ENCODE measurements at places on chromosomes 12 and 14.

GRCh38 chr14:98741523-98741922 lies 530.5 kb downstream of the BCL11B start:
- DNase-seq = no peak

- DNase-seq = no peak
Observed at GRCh38 chr14:50666772-50667683, 1.1 kb downstream of the SAV1 start.

GRCh38 chr12:97093187-97093683 lies 186.2 kb downstream of the NEDD1 start:
- no peak for DNase-seq

- peak; percentile 69 for DNase-seq
Observed at GRCh38 chr14:61562321-61563161, 132.8 kb upstream of the HIF1A start.

GRCh38 chr14:95523051-95523814 lies 6.8 kb upstream of the SYNE3 start:
- DNase-seq = peak; percentile 72

DNA sequence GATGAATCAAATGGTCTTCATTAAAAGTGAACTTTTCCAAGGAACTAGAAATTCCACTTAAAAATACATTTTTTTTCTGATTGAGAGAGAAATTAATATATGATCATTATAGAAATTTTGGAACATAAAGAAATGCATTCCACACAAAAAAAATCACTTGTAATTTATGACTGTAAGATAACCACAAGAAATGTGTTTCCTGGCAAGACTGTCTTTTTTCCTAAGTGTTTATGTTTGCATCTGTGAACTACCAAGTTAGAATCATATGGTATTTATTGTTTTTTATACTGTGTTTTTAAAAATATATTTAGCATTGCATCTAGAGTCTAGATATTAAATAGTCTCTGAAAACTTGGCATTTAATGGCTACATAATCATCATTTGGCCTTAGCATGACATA lies 726.8 kb downstream of the BCL11B start:
- no peak for DNase-seq

GRCh38 chr12:100778967-100779590 lies 15.5 kb upstream of the ANO4 start:
- DNase-seq = no peak

DNA sequence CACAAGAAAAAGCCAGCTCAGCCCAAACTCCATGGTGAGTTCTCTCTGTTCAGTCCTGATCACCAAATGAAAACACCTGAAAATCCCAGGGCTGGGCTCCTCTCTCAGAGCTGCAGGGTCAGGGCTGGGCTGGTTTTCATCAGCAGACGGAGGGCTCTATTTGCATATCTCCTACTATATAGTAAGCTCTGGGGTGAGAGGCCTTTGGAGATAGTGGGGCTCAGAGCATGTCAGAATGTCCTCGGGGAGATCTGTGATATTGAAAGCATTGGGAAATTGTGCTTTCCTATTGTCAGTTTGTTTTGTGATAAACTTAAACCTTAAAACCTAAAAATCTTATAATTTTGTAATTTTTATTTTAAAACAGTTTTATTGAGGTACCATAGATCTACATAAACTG lies 742.6 kb downstream of the TMEM121 start:
- no peak for DNase-seq

DNA sequence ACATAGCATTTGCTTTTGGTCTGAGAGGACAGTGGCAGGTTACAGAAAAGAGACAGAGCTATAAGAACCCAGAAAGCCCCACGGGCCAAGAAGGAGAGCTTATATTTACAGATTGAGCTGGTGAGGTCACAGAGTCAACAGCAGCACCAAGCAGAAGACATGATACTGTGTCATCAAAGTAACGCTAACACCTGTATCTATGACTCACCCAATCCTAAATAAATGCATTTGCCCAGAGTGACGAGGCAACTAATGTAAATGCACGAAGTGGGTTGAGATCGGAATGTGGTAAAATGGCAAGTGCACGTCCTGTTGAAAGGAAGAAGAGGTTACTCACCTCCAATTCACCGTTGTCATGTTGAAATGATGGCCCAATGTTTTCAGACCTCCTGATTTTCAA lies 6.7 kb upstream of the CD163L1 start:
- no peak for DNase-seq

- no peak for DNase-seq
Observed at GRCh38 chr12:12682284-12682683, 13.7 kb downstream of the GPR19 start.

GRCh38 chr12:52909331-52909730 lies 4.5 kb upstream of the KRT8 start:
- DNase-seq = no peak

GRCh38 chr12:106048676-106049075 lies 90.1 kb downstream of the NUAK1 start:
- DNase-seq = no peak

DNA sequence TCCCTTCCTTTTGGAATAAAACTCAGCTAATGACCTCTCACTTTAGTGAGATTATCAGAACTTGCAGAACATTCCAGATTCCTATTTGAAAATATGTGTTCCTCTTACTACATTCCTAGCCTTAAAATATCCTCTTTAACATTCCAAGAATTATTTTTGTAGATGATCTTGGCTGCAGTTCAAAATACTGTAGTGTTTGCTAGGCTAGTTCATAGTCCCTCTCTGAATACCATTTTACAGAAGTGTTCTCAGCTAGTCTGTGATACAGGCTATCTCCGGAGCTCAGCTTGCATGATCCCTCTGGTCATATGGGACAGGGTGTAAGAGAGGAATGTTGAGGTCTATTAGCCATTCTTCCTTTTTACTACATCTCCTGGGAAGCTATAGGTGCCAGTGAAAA lies 17.6 kb upstream of the GPR33 start:
- DNase-seq = no peak

DNA sequence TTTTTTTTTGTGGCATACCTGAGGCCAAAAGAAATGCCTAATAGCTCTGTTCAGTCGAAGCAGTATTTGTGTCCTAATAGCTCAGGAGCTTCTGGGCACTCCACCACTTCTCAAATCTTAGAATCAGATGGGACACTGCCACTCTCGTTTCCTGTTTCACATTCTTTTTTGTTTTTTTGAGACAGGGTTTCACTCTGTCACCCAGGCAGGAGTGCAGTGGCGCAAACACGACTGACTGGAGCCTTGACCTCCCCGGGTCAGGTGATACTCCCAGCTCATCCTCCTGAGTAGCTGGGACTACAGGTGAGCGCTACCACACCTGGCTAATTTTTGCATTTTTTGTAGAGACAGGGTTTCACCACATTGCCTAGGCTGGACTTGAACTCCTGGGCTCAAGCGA lies 52.7 kb downstream of the SPPL3 start:
- DNase-seq = no peak

DNA sequence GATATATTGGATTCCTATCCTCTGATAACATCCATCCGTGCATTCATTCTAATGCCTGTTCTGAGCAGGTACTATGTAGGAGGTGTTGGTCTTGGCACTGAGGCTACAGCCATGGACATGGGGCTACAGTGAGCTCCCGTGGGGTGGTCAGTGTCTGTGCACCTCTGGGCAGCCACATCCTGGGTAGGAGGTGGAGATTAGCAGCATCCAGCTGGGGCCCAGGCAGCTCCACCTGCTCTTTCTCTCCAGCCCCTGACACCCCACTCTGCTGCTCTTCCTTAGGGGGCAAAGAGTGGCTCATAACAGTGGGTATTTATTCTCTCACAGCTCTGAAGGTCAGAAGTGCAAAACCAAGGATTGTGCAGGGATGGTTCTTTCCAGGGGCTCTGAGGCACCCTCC lies 292.0 kb upstream of the SFSWAP start:
- DNase-seq = no peak

GRCh38 chr12:33439587-33440011 lies at the start of gene SYT10:
Gene SYT10, minus strand, starts transcription at chr12:33439819. Its CDS starts 297 bp downstream, at chr12:33439522.
- no peak for DNase-seq

DNA sequence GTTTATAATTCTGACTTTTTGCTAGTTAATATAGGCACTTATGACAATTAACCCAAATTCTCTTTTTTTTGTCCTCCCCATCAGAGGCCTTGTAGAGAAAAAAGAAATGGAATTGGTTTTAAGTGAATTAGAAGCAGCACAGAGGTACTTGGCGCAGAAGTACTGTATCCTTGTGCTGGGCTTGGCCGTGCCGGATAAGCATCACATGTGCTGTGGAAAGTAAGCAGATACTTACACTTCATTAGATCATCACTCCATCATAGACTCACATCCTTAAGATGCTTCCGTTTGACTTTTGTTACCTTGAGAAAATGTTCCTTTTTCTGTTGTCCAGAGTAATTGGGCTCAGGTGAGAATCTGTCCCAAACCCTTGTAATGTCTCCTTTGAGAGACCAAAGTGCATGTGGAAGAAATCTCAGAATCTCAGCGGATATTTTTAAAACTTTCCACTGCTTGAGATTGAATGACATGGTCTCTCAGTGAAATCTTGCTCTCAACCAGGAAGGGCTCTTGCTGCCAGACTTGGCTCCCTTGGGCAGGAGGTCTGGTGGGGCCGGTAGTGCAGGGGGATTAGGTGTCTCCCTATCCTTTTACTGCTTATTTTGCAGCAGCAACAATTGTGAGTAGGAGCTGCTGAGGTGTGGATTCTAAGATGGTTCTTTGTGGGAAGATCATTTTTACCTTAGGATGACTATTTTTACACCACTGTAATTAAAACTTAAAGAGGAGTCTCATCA lies 24.8 kb downstream of the PPP1R36 start:
- DNase-seq = no peak

GRCh38 chr14:52363961-52364360 lies 49.8 kb downstream of the PTGER2 start:
- no peak for DNase-seq

DNA sequence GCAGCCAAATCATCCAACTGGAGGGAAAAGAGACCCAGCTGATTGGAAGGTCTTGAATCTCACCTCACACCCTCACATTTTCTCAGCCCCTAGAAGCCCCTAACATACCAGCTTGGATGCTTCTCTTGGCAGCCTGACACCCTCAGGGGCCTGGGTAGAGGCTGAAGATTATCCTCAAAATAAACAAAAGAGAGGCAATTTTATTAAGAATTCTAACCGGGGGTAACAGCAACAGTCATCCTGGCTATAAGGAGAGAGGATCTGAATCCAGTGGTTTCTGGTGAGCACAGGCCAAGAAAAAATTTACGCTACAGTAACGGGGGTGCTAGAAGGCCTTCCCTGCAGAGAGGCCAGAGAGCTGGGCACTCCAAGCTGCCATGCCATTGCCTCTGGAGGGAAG lies 21.6 kb downstream of the KRT76 start:
- no peak for DNase-seq

DNA sequence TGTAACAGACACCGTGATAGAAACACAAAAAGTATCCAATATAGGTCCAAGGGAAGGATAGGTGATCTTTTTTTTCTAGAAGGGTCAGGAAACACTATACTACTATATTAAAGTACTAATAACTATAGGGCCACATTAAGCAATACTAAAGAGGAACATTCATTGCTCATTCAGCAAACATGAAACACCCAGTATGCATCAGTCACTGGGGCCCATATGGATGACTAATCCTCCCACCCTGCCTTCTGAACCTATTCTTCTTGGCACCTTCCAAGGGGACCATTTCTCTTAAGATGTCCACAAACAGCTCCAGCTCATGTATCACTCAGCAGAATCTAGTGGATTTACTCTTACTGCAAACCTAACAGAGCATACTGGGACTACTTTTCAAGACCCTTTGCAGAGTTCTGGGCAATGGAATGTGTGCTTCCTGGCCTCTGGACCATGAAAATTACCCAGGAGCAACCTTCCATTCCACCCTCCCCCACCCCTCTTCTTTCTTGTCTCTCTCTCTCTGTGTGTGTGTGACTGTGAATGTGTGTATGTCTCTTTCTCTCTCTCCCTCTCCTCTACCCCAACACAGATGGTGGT lies 187.9 kb downstream of the EPS8 start:
- DNase-seq = no peak

GRCh38 chr14:24870949-24871701 lies 178.8 kb downstream of the STXBP6 start:
- no peak for DNase-seq

DNA sequence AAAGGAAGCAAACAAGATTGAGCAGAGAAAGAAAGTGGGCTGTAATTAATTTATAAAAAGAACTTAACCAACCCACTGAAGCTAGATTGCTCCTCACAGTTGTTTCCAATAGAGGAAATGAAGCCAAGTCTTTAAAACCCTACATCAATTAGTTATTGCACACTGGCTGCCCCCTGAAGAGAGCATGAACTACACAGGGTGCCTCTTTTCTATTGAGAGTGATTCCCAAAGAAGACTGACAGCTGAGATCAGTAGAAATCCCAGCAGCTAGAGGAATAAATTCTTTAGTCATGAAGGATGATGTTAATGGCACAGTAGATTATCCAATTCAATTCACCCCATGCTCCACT lies 8.6 kb upstream of the USP15 start:
- DNase-seq = no peak

GRCh38 chr14:93901813-93902212 lies 25.3 kb upstream of the FAM181A start:
- no peak for DNase-seq

DNA sequence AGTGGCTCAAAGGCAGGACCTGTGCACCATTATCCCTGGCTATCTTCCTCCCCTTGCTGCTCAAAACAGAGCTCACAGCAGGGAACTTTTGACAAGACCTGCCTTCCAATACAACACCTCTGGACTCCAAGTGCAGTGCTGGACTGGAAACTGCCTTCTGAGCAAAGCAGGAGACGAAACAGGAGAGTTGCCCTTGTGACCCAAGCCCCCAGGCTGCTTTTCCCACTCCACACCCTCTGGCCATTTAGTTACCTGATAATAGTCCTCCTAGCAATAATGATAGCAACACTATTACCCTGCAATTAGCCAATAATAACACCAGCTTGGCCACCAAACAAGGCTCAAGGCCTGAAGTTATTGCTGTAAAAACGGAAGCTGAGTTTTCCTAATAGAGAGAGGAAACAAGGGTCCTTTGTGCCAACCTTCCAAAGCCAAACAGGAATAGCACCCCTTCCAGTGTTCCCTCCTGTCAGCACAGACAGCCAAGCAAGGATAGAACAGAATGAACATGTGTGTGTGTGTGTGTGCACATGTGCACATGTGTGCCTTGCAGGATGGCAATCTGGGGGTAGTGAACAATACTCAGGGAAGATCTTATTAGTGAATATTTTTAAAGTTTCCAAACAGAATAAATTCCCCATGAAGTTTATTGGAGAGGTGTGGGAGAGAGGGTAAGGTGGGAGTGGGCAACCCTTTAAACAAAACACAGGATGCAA lies 9.2 kb upstream of the KRT73 start:
- no peak for DNase-seq

DNA sequence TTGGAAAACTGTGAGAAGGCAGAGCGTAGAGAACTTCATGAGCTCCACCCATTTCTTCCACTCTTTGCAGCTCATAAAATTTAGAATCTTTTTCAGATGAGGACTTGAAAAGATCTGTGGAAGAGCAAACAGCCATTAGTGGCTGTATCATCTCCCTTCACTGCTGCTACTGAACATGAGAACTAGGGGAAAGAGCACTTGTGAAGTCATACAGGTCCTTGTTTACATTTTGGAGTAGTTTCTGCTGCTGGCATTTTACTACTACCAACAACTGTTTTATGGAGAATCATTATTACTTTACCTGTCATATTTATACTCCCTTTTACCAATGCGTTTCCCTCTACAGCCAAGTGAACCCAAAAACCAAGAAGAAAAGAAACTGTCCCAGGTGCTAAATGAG lies 41.0 kb downstream of the RPGRIP1 start:
- DNase-seq = no peak

- DNase-seq = peak; percentile 39
Observed at GRCh38 chr14:55807053-55807880, 227.3 kb downstream of the KTN1 start.

Measured in T-helper 2 cell treated with Interferon-gamma antibody and Interleukin-4, amounts not matched to agents 5 μg/mL and 100 μg/mL, for 36 hours (primary cell).